MCF 10A (cell line): ENCODE measurements at places on chromosomes 3 and 15. TPM values are rescaled to one million over a fixed set of nuclear protein-coding genes. Genes with fewer than 3 reads are reported as not detected.
A peak's percentile ranks its signal among the peaks of the same experiment; 100 is the strongest.

GRCh38 chr15:74855857-74856256 lies 12.9 kb upstream of the ULK3 start:
- peaks cover 34% of the 10 kb centered on the region for H3K36me3 ChIP-seq
- H3K27ac ChIP-seq = no peak overlapping the region
- H3K27me3 ChIP-seq = no peaks in the 10 kb centered on the region

- DNase-seq = peak; percentile 93
- no peaks in the 10 kb centered on the region for H3K36me3 ChIP-seq
- H3K4me1 ChIP-seq = peaks cover 29% of the 10 kb centered on the region
- no peak overlapping the region for H3K4me3 ChIP-seq
- H3K27me3 ChIP-seq = no peaks in the 10 kb centered on the region
- peak overlapping the region; percentile 0 for H3K27ac ChIP-seq
Observed at GRCh38 chr3:160129459-160130061, 95.7 kb upstream of the C3orf80 start.

The KBTBD8 gene
- total RNA-seq = 1.7 and 4.3 TPM in 2 replicates

The DUOXA1 gene
- 1.3 and 3.0 TPM in 2 replicates for total RNA-seq

The LRRIQ4 gene
- not detected in 2 replicates for total RNA-seq

The PARL gene
- 73.5 and 88.0 TPM in 2 replicates for total RNA-seq
